Motor neuron (in vitro differentiated cells): ENCODE measurements at places on chromosomes 5 and 9.

DNA sequence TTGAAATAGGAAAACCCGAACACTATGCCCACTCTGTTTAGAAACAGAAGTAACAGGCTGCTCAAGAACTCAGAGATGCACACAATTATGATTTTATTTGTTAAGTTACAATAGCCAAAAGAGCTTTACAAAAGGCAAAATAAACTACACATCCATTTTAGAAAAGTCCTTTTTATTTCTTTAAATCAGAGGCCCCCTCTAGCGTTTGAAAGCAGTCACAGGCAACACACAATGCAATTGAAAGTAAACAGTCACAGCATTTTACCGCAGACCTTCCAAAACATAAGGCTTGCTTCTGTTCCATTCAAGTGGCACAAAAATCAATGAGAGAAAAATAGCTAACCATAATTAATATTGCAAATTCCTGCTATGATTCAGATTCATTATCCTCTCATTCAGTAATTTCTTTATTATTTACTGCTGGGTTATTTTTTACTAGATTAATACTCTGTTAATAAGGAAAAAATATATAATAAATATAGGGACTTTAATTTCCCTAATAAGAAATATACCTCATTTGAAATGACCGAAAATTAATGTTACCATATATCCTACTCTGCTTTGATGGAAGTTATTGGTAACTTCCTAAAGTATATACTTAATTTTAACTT, 78.3 kb downstream of the CEP120 start:
- ATAC-seq: no peak

DNA sequence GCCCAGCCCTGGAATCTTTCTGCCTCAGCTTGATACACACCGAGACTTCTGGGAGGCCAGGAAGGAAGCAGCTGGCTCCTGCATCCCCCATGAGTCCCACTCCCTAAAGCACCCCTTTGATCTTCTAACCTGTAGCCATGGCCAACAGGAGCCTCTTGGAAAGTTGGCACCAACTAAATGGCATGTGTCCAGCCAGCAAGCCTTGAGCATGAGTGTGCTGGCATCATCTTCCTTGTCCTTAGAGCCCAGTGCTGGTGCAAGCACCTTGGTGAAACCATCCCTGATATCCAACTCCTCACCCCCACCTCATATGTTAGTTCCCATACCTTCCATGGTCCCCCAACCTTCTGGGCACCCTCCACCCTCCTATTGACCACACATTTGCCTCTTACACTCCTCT, 130.4 kb downstream of the CRB2 start:
- no peak for ATAC-seq

GRCh38 chr9:78132701-78133058, 101.1 kb upstream of the GNAQ start:
- ATAC-seq: no peak

DNA sequence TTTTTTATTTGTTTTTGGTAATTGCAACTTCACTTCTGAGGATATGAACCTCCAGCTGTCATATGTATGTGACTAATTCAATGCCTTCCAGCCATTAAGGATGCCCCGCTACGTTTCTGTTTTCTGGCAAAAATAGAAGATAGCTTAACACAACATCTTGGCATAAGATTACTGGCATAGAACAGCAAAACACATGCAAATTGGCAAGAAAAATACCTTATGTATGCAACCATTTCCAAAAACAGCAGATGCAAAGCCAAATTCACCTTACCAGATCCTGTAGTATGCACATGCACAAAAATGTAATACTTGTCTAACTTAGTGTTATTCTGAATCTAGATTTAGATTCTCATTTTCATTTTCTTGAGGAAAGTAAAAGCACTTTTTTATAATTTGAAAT, 461.1 kb upstream of the CYLC2 start:
- no peak for ATAC-seq

DNA sequence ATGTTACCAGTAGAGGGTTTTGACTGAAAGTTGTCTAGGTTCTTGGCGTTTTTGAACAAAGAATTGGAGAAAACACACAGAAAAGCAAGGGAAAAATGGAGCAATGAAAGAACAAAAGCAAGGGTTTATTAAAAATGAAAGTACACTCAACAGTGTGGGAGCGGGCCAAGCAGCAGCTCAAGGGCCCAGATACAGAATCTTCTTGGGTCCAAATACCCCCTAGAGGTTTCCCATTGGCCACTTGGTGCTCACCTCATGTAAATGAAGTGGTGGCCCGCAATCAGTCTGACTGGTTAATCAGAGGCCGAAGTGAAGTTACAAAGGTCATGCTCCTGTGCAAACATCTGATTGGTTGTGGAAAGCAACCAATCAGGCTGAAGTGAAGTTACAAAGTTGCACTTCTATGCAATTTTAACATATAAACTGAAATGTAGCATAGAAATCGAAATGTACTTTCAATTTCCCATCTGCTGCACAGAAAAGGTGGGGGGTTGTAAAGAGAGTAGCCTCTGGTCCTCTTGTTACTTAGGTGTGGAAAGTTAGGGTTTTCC, 1.9 kb upstream of the GM2A start:
- no peak for ATAC-seq

DNA sequence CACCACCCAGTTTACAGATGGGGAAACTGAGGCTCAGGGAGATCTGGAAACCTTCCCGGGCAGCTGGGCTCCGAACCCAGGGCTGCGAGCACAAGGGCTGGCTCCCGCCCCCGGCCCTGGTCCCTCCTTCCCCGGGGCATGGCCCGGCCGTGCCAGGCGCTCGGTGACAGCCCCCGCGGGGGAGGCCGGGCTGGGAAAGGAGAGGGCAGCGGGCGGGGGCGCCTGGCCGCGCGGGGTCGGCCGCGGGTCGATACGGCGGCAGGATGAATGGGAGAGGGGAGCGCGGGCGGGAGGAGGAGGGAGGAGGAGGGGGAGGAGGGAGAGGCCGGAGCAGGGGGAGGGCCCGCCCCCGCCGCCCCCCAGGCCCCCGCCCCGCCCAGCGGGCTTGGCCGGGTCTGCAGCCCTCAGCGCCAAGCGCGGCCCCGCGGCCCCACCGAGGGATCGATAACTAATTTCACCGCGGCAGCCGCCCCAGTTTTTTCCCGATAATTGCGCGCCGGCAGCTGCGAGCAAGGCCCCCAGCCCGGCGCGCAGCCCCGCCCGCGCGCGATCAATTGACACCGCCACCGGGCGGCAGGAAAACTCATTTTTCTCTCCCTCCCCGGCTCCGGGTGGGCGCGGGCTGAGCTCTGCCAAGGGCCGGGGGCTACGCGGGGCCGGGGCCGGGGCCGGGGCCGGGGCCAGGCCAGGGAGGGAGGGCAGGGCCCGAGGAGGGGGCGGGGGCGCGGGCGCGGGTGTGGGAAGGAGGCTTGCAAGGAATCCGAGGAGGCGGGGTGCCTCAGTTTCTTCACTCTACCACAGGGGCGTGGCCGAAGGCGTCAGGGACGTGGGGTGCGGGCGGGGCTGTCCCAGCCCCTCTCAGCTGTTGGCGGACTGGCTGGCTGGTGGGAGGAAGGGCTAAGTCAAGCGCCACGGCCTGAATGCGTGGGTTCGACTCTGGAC, 52.1 kb downstream of the C9orf50 start:
- ATAC-seq: peak; percentile 74

DNA sequence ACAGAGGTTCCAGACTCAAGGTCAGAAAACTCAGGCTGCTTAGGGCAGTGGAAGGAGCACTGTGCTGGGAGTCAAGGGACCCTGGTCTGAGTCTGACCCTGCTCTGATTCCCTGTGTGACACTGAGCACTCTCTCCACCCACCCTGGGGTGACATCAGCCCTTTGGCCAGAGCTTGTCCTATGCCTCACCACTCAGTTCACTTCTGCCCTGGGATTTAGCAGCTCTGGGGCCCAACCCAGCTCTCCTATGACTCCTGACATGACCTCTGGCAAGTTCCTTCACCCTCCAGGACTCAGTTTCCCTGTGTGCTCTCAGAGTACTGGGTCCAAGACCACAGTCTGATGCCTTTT, 63.9 kb downstream of the FAM114A2 start:
- ATAC-seq: peak; percentile 47

GRCh38 chr5:156326718-156327259, at the start of gene SGCD:
Gene SGCD (plus strand): TSS chr5:156327164.
- ATAC-seq: peak; percentile 44

DNA sequence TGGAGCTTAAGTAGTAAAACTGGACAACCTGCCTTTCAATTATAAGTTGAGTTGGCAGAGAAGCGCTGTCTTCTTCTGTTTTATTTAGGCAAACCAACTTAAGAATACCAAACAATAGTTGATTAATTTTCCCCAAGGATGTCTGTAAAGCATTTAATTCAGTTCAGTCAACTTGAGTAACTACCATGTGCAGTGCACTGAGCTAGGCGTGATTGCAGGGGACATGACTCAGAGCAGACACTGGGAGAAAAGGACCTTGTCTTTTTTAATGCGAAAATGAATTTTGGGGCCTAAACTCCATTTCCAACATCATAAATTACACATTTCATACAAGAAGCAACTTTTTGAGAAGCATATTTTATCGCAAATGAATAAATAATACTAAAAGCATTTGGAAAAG, 66.3 kb downstream of the FBXL7 start:
- ATAC-seq: peak; percentile 62

DNA sequence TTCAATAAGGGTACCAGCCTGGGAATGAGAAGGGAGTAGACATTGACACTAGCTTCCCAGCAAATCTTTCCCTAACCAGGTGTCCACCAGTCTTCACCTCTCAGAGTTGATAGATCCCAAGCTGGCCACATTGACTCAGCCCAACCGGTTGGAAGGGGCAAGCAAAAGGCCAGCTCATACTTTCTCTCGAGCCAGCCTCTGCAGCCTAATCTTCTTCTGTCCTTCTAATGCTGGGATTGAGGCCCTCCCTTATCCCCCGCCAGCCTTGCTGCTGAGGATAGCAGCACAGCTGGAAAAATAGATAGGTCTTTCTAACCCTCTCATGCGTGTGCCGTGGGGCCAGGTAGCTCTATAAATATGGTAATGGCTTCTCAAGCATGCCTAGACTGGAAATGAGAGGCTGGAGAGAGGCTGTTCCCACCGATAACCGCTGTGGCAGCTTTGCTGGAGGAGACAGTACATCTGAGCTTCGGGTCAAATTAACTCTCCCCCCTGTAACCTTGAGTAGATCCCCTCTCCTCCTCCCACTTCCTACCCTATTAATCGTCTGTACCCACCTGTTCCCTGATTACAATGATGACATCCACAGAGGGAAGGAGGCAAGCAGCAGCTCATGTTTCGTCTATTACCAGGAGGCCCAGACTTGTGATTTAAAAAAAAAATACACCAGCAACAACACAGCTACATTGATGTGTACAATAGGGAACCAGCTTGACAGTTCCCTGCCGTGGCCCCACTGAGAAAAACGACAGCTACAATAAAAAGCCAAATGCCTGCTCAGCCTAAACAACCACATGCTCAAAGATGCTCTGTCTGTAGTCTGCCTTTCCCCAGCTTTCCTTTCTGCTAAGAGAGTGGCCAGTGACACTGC, 219.9 kb upstream of the BRINP1 start:
- no peak for ATAC-seq

DNA sequence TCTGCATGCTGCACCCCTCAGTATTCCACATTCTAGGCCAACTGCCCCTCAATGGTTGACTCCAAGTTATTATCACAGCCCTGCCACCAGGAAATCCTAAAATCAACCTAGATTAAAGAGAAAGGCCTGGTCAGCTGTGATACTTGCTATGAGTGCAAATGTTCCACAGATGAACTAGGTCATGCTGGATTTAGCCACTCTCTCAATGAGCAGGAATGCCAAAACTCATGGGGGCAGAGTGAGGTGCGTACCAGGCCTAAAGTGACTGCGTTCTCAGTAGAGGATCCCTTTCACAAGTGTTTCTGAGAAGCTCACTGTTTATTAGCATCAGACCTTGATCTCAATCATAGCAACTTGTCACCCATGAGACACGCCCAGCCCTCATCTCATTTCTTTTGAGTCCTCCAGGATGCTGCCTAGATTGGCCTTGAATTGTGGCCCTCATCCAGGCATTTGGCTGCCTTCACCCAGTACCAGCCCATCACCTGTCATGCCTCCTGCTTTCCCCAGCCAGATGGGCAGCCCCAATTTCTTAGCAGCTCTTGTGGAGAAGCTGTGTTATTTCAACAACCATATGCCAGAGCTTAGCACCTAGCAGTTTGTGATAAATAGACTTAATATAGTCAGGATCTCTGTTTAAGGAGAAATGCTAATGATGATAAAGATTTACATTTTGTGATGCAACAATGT, 383.9 kb downstream of the CTNND2 start:
- ATAC-seq: no peak

DNA sequence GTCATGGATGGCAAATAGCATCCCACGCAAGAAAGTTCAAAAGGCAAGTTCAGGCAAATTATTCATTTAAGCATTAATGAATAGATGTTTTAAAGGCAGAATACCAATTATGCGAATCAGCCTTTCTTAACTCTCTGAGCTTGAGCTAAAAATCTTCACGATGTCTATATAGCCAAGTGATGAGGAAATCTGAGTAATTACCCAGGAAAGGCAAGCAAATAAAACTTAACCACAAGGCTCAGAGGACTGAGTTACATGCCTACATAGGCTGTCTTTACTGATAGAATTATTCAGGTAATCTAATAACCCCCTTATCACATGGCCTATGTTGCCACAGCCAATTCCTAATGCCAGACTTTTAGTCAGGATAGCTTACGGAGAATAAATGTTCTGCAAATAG, 120.8 kb upstream of the MTAP start:
- no peak for ATAC-seq
